ENCODE measurements at places on chromosomes 2 and 18.

DNA sequence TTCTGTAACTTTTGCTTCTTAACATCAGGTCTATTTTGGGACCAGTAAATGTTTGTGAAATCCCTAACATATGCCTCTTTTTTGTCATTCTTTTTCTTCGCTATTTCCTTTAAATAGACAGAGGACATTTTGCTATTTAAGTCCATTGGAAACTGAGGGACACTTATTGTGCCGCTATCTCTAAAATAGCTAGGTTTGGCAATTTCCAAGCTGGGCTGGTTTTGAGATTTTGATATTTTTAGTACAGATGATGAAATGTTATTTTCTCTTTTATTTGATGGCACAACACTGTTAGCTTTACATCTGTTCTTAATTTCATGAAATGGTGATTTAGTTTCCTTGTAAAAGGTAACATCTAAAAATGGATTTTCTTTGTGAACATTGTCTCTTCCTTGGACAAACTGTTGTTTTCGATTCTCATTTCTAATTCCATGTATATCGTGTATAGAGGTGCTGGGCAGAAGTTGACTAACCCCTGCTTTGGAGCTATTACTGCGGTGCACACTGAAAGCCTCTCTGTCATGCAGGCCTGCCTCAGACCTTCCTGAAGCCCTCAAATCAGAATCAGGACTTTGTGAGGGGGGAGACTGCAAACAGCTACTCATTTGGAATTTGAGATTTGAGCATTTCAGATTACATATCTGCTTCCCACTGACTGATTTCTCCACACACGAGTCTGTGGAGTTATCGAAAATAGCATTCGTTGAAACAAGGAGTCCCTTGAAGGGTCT is 594 bp downstream of the RAD51AP2 start:
- no peak for DNase-seq

- no peak for DNase-seq
Measured at GRCh38 chr18:1078301-1078700, 173.6 kb downstream of the ADCYAP1 start.

DNA sequence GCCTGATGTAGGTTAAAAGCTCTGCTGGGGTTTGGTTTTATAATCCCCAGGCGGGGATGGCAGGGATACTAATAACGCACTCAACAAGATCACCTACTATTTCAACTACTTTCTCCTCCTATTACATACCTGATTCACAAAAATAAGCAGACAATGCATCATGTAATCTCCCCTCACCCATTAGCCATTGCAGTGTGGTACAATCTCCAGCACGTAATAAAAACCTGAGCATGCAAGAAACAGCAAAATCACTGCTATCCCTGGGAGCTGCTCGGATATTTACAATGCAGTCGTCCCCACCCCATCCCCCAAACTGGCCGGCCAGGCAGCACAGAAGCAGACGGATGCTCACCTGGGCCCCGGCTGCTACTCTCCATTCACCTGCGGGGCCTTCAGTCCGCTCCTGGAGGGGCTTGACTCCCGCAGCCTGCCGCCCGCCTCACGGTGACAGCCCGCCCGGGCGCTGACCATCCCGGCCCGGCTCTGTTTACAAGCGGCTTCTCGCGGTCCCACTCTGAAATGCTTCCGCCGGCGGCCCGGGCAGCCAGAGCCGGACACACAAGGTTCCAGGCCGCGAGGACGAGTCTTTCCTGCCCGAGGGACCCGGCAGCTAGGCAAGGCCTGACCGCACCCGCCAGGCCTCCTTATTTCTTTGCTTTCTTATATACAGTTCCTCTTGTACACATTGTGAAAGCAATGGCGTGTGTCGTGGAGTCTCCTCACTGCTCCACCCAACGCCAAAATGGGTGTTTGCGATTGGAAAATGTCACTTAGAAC is at the start of gene PLEKHM3:
TSS of gene PLEKHM3 (minus strand) at position 491 of the 777 bp plus-strand sequence. CDS start 23,888 bp downstream, outside the sequence.
- peak; percentile 79 for DNase-seq

DNA sequence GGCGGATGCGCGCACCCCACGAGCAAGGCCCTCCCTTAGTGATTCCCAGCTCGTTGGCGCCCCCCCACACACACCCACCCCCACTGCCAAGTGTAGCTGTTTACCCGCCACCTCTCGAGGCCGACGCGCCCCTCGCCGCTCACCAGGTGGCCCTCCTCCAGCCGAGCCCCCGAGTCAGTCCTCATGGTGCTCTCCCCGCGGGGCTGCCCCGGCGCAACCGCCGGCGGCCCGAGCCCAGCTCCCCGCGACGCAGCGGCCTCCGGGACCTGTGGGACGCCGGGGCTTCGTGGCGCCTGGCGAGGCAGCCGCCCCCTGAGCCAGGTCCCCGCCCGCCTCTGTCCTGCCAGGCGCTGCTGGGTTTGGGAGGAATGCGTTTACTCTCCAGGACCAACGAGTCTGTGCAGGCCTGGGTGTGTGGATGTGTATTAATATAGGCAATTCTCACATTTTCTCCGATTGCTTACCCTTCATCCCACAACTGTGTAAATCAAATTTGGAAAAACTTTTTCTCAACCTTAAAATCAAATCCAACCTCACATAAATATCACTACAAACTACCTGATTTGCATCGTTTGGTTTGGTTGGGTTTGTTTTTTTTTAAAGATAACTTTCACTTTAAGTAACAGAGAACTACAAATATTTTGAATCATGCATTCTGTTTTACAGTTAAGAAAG is at the start of gene TMEM237:
TSS of gene TMEM237 (minus strand) at position 288 of the 675 bp plus-strand sequence. CDS start at position 185, 103 bp downstream.
- DNase-seq = no peak

GRCh38 chr18:23032030-23032582 is 99.0 kb downstream of the RBBP8 start:
- peak; percentile 79 for DNase-seq

- DNase-seq = no peak
Measured at GRCh38 chr2:218332288-218332687, 24.4 kb upstream of the CATIP start.

- DNase-seq = no peak
Measured at GRCh38 chr18:62963507-62963906, 248.2 kb downstream of the PHLPP1 start.

GRCh38 chr18:64275593-64276300 is 126.9 kb upstream of the LINC00305 start:
- no peak for DNase-seq

DNA sequence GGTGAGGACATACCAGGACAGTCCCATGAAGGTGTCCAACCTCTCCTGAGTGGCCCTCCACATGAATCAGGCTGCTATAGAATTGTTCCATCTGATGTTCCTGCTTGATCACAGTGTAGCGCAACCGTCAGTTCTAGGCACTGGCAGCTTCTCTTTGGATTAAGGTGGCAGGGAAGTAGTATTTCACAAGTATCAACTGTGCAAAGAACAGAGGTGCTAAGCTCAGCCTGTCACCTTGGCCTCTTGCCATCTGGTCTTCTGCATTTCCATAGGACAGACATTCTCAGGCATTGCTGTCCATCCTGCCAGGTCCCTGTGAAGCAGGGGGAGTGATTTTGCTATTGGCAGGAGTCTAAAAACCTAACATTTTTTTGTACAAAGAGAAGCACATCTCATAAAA is 182.2 kb upstream of the EPAS1 start:
- DNase-seq = no peak

DNA sequence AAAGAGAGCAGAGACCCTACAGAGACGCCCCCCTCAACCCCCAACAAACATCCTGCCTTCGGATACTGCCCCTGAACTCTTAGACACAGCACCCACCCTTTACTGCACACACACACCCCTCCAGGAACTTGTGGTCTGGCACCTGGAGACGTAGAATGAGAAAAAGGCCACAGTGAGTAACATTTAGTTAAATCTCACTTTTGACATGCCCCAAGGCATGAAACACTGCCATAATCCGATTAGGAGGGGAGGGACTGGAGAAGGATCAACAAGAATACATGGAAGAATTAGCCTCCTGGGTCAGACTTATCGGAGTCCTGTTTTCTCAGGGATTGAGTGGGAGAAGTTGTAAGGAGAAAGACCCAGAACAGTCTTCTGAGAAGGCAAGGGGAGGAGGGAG is 4.1 kb downstream of the CDK5R2 start:
- DNase-seq = no peak

GRCh38 chr2:157413326-157414035 is 30.4 kb downstream of the CYTIP start:
- no peak for DNase-seq

DNA sequence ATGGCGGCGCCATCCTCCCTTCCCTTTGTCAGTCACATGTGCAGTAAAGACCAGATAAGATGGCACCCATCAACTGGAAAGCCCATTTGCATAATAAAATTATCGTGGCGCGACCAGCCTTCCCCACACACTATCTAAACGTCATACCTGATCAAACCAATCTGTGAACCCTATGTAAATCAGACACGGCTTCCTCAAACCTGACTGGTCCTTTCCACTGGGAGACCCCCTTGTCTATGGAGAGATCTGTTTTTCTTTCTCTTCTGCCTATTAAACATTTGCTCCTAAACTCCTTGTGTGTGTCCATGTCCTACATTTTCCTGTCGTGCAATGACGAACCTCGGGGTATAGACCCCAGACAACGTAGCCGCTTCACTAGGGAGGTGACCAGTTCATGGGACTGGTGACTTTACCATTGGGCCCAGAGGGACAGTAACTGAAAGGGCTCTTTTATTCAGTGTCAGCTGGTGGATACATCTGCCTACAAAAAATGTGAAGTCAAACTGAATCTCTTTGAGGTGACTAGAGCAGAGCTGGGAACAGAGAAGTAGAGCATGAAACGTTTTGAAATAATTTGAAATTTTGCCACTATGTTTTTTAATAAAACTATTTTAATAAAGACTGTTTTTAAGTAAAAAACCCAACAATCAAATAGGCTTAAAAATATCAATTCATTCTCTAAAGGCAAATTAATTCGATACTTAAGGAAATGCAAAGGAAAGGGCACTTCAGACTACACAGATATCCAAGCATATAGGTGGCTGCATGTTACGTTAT is 87.5 kb downstream of the SOCS6 start:
- no peak for DNase-seq

DNA sequence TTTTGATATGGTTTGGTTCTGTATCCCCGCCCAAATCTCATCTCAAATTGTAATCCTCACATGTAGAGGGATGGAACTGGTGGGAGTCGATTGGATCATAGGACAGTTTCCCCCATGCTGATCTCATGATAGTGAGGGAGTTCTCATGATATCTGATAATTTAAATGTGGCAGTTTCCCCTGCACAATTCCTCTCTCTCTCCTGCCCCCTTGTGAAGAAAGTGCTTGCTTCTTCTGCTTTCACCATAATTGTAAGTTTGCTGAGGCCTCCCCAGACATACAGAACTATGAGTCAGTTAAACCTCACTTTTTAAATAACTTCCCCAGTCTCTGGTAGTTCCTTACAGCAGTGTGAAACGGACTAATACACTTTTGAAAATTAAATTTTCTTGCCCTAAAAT is 12.3 kb upstream of the KCNJ3 start:
- DNase-seq = no peak

DNA sequence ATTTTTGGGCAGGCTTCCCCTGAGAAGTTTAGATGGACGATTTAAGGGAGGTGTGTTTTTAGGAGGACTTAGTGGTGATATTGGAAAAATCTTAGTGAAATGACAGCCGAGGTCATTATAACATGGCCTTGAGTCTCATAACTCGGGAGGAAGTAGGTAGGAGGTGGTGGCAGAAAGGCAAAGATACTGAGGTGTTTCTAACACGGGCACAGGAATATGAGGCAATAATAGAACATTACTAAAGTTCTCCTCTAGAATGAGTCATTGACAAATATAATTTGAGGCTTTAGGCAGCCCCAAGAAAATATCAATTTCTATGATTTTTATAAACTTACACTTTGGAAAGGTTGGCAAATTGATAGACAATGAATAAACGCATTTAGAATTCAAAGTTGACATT is 146.1 kb upstream of the ZEB2 start:
- no peak for DNase-seq

- DNase-seq = no peak
Measured at GRCh38 chr2:197993363-197993762, 189.0 kb downstream of the PLCL1 start.

DNA sequence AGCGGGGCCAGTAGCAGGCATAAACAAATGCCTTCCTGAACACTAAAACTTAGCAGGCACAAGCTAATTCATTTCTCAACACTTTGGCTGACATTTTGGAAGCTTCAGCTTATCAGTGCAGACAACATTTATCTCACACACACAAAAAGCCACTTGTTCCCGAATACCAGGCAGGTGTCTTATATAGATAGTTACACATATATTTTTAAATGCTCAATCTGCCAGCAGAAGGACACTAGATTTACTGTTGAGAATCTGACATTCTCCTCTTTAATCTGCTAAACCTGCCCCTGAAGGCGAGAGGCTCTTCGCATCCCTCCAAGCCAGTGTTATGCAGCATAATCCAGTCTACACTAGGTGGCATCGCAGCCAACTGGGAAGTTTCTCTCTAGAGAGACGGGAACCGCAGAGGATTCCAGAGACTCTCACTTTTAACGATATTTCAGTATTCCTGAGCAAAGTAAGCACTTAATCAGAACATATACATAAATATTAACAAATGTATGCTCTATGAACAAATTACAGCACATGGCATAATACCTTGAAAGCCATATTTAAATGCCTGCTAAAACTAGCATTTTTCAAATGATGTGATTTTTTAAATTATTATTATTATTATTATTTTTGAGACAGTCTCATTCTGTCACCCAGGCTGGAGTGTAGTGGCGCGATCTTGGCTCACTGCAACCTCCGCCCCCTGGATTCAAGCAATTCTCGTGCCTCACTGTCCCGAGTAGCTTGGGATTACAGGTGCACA is 90.2 kb upstream of the SCG2 start:
- no peak for DNase-seq

DNA sequence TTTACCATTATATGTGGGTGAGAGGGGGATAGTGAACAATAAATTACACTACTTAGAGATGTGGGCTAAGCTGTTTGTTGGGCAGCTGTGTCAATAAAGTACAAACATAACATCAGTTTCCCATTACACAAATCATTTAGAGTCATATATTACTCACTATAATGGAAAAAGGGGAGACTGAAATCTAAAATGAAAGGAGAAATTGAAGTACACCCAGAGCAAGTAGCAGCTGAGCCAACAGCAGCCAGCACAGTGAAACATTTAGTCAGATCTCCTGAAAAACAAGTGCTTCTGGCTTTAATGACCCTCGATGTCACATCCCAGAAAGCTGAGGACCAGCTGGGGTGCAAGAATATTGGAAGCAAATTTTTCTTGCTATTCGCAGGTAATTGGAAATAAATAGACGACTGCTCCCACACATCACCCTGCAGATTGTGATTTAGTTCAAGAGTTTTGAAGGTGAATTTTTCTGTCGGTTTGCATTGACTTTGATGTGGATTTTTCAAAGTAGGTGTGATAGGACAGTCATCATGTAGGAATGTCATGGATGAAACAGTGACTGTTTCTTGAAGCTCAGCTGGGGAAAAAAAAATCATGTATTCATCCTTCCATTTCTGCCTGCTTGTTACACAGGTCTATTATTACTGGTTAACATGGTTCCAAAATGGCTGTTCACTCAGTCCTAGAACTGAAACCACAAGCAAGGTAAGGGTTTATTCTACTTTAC is 1607.3 kb upstream of the CELF4 start:
- DNase-seq = peak; percentile 0

GRCh38 chr18:56933472-56933871 is 213.4 kb upstream of the BOD1L2 start:
- DNase-seq = no peak

- DNase-seq = no peak
Measured at GRCh38 chr18:23126376-23127056, 8.8 kb upstream of the CABLES1 start.

- DNase-seq = no peak
Measured at GRCh38 chr2:96970910-96971309, 15.5 kb downstream of the FAM178B start.

GRCh38 chr2:193542762-193543161 is 1348.0 kb upstream of the TMEFF2 start:
- no peak for DNase-seq

Data from PC-9 (cell line).